ENCODE measurements at places on chromosomes 2 and 18.

DNA sequence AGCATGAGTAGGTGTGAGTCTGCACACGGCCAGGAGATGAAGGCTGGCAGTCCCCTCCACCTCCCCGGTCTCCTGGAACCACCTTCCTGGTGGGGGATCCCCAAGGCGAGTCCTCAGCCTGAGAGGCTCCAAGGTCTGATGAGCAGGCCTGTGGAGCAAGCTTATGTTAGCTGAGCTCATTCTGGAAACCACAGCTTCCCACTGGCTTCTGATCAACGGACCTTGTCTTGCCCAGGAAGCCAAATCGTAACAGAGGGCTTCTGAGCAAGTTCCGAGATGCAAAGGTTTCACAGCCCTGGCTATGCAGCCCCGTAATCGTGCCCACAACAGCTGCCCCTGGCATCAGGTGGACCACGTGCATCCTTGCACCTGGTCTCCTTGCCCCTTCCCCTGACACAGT lies 28.8 kb upstream of the GPR55 start:
- no peak for DNase-seq

GRCh38 chr2:96816836-96817702 lies 1.0 kb downstream of the CNNM3 start:
- DNase-seq: no peak

- no peak for DNase-seq
Observed at GRCh38 chr2:16722126-16722525, 56.5 kb upstream of the CYRIA start.

DNA sequence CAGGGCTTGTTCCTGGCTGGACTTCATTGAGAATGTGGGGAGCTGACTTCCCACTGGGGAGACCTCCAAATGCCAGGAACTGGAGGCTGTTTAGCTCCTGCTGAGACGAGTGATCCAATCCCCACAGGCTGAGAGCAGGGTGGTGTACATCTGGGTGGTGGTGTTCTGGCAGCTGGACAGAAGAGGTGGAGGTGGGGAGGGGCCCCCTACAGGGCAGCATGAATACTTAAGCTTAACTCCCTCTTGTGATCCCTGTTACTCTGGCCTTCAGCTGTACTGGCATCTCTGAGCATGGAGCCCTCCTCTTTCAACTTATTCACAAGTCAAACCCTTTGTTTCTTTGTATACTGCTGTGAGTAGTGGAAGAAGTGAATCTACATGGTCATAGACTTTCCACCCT lies 167.8 kb upstream of the LYPD1 start:
- no peak for DNase-seq

DNA sequence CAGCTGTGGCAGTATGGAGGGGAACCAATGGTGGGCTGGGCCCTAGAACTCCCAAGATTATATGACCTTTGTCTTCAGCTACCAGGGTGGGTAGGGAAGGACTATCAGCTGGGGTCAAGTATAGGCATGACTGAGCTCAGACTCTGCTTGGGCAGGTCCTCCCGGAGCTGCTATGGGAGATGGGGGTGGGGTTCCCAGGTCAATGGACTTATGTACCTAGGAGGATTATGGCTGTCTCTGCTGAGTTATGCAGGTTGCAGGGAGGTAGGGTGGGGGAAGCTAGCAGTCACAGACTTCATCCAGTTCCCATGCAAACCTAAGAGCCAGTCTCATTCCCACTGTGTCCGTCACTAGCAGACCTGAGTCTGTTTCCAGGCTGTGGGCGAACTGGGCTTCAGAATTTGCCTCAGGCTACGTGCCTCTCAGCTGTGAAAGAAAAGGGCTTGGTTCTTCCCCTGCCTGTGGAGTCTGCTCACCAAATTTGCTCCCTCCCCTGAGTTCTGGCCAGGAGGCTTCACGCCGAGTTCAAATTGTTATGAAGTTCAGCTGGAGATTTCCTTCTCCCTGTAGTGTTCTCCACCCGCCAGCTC lies 985.8 kb upstream of the NRXN1 start:
- no peak for DNase-seq

GRCh38 chr2:62760026-62760425 lies 54.5 kb downstream of the EHBP1 start:
- DNase-seq: no peak
